ENCODE measurements at places on chromosomes 6 and 20. TPM values are rescaled to one million over a fixed set of nuclear protein-coding genes. Genes with fewer than 3 reads are reported as not detected.

- peak; percentile 54 for DNase-seq
Observed at GRCh38 chr6:56938649-56939191, 16.2 kb upstream of the BEND6 start.

DNA sequence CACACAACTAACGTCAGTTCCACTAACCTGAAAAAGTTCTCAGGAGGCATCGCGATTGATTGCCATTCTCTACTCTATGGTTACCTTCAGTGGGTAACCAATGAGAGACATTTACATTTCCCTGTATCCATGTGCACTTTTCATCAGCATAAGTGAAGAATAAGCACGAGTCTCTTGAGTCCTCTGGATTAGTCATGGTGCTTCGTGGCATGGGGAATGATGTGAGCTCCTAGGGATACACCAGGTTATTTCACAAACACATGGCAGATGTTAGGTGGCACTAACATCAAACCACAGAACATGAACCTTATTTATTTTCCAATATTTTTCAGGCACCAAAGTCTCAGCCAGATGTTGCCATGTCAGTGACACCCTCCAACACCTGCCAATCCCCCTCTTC lies 64.0 kb downstream of the FYN start:
- DNase-seq = no peak

DNA sequence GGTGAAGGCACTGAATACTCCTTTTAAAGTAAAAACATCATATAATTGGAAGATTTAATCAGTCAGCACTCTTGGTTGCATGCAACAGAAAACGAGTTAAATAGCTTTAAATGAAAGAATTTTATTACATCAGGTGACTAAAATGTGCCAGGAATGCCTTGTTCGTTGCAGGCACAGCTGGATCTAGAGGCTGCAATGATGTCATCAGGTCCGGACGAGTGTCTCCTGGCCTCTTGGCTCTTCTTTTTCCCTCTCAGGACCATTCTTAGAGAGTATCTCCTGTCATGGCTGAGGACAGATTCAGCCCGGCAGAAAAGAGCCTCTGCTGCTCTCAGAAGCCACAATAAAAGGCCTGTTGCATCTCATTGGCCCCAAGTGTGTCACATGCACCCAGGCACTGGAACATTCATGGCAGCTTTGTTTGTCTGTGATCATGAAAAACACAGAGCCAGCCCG lies 510.7 kb upstream of the SULF2 start:
- DNase-seq = no peak

- no peak for DNase-seq
Observed at GRCh38 chr20:32285621-32286371, 8.3 kb downstream of the KIF3B start.

DNA sequence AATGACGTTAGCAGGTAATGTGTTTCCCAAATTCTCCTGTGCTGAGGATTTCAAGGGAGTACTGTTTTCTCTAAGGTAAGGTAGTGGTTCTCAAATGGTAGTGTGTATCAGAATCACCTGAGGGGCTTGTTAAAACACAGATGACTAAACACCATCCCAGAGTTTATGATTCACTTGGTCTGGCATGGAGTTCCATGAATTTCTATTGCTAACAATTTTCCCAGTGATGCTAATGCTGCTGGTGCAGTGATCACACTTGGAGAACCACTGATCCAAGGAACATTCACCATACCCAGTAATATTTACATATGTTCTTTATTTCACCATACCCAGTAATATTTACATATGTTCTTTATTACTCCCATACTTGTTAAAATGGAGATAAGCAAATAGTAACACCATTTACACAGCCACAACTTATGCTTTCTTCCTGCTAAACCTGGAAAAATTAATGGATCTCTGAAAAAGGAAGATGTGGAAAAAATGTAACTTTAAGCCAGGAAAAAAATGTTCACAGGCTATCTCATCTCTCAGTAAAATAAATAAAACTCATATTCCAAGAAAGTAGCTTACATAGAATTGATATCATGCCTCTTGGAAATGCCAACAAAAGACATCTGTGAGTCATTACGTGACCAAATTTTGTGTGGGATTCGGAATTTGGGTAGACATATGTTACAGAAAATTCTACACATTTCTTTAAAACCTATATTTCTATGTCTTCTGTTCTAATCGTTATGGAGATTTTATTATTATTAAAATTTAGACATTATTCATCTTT lies 129.5 kb downstream of the MMUT start:
- DNase-seq = no peak

GRCh38 chr20:19934792-19935491 lies 82.2 kb upstream of the NAA20 start:
- DNase-seq = peak; percentile 72

DNA sequence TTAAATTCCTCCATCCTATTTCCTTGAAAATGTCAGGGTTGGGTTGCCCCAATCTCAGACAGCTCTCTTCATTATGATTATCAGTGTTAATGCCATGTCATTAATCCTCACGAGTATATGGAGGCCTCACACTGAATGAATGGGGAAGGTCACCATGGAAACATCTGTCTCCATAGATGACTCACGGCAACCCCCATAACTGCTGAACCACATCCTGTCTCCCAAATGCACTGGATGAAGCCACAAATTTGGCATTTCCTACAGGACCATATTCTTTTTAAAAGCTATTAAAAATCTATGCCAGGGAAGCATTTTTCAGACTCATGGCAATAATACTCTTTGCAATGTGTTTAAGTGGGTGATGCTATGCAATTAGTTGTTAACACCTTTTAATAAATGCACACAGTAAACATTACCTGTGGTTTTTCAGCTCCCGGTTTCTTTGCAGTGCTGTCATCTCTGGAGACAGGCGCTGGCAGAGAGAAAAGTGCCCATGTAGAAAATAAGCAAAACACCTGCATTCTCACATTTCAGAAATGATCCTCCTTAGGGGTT lies 80.1 kb upstream of the PTPRK start:
- DNase-seq = no peak

- no peak for DNase-seq
Observed at GRCh38 chr20:2537101-2537500, 728 bp downstream of the TMC2 start.

- no peak for DNase-seq
Observed at GRCh38 chr20:32772046-32772445, 9.9 kb downstream of the DNMT3B start.

- DNase-seq = no peak
Observed at GRCh38 chr6:130697271-130697994, 129.8 kb upstream of the SMLR1 start.

- DNase-seq = no peak
Observed at GRCh38 chr6:106759112-106759511, 129.7 kb downstream of the QRSL1 start.

- DNase-seq = no peak
Observed at GRCh38 chr20:63463400-63464288, 8.8 kb downstream of the KCNQ2 start.

- no peak for DNase-seq
Observed at GRCh38 chr6:100382031-100382430, 82.7 kb downstream of the SIM1 start.

Gene RAMACL
- 1.6 TPM for total RNA-seq

Gene CAPN11
- 0.97 TPM for total RNA-seq

Gene DOK5
- total RNA-seq = 14.3 TPM

Gene NPEPL1
- total RNA-seq = 20.0 TPM

Gene DNAH8
- not detected for total RNA-seq

Gene CAGE1
- 0.06 TPM for total RNA-seq

Gene LY6G6D
- not detected for total RNA-seq

Gene PACSIN1
- 8.4 TPM for total RNA-seq
